EL (cell line): ENCODE measurements at places on chromosomes 6 and 20.

GRCh38 chr6:75922226-75922625 lies 150.2 kb downstream of the IMPG1 start:
- DNase-seq = peak; percentile 60

GRCh38 chr6:147033267-147033666 lies 170.9 kb upstream of the STXBP5 start:
- DNase-seq = peak; percentile 43

DNA sequence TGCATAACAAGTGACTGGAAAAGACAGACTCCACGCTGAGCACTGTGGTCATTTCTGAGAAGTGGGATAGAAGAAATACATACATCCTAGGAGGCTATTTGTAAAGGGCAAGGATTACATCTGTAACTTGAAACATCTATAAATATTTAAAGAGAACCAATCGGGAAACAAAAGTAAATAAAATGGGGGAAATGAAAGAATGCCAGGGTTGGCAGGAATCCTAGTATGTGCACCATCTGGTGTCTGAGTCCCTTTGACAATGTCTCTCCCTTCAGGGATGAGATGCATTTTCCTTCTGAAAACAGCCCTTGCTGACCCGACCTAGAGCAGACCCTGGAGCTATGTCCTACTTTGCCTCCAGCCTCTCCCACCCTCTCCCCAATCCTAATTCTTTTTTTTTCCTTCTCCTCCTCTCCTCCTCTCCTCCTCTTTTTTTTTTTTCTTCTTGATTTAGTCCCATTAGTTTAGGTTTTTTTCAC lies 53.2 kb downstream of the VSTM2L start:
- DNase-seq = no peak

GRCh38 chr20:48285656-48286055 lies 500.4 kb upstream of the SULF2 start:
- no peak for DNase-seq

- DNase-seq = no peak
These were observed 35.2 kb downstream of the SAMD3 start for GRCh38 chr6:130187335-130188206.

DNA sequence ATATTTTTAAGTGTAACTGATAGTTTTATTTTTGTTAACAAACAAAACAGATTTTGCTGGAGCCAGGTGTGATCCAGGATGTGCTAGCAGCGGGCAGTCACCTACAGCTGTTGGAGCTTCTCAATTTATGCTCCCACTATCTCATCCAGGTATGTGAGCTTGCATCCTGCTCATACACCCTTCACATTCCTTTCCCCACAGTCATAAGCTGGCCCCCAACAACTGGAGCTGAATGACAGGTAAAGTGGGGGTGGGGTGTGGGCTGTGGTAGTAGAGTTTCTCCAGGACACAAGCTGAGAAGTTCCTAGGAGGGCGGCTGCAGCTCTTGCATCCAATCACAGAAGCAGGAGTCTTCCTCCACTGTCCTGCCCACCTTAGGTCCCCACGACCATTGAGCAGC lies 140.1 kb downstream of the KLHL32 start:
- DNase-seq = no peak

DNA sequence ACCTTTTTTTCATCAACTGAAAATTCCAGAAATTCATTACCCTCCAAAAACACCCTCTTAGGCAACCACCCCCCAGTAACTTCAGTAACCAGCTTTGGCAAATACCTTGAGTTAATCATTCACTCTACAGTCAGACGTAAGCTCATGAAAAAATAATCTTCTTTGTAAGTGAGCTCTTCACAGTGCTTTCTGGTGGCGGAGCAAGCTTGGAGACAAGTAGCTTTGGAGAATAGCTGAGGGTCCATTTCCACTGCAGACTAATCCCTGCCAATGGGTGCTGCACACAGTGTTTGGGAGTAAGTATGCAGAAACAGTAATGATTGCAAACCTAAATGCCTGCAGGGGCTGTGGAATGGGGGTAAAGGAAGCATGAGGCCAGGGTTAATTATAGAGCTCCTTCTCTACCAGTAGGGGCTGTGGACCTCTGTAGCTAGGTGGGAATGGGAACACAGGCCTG lies 56.8 kb upstream of the HINT3 start:
- DNase-seq = no peak

GRCh38 chr6:148972481-148972880 lies 225.7 kb downstream of the UST start:
- DNase-seq = no peak

GRCh38 chr20:1891263-1892118 lies 3.7 kb upstream of the SIRPA start:
- DNase-seq = no peak

DNA sequence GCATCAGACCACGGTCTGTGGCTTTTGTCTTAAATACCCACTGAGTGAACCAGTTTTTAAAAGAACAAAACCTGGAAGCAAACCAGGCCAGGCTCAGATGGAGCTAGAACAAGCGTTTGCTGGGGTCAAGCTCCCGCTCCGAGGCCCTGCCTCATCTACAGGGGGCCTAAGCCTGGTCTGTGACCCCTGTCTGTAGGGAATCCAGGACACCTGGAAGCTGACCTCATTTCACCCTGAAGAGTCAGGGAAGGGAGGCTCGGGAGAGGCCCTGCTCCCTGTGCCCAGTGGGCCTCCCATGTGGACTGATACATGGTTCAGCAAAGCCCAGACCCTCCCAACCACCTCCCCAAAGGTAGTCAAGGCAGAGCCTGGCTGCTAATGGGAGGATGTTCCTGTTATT lies 26.8 kb upstream of the DLGAP4 start:
- DNase-seq = no peak

GRCh38 chr6:44735630-44735963 lies 348.1 kb downstream of the CDC5L start:
- DNase-seq = peak; percentile 81

GRCh38 chr6:36962874-36963273 lies 8.3 kb downstream of the PI16 start:
- peak; percentile 58 for DNase-seq

DNA sequence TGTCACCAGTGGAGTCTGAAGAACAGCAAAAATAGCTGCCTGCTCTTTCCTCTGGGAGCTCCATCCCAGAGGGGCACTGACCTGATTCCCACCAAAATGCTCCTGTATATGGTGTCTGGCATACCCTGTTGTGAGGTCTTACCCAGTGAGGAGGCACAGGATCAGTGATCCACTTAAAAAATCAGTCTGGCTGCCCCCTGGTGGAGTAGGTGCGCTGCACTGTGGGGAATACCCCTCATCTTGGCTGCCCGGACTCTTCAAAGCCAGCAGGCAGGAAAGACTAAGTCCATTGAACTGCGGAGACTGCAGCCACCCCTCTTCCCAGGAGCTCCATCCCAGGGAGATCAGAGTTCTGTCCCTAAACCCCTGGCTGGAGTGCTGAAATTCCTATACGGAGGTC lies 230.9 kb upstream of the HTR1E start:
- DNase-seq = no peak

DNA sequence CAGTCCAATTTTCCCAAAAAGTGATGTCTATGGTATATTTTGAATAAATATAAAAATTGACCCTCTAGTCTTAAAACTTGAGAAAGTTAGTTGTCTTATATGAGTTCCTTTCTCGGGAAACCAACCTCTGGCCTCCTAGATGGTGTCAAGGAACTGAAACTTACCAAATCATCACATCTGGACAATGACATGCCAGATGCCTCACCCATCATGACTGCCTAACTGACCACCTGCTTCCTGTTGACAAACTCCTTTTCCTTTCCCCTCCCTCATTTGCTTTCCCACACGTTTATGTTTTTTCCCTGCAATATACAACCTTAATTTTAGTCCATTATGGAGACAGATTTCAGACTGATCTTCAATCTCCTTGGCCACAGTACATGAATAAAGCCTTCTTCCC lies 731.0 kb downstream of the EPHA7 start:
- no peak for DNase-seq

DNA sequence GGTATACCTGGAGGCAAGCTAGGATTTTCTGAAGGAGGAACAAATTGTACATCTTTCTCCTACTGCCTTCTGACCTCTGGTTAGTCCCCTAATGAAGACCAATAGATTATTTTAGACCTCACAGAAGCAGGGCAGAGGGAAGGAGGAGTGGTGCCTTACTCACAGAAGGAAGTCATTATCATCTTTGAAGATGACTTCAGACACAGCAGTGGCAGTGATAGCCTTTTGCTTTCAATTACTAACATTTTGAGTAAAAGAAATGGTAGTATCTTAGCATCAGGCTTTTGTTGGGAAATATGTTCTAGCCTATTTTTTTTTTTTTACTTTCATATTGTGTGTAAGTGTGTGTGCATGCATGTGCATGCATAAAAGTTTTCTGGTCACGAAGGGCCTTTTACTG lies 164.2 kb upstream of the PLN start:
- no peak for DNase-seq

- DNase-seq = no peak
These were observed 951.6 kb downstream of the TFAP2A start for GRCh38 chr6:9463311-9463710.

GRCh38 chr6:76609160-76609559 lies 536.7 kb upstream of the IMPG1 start:
- no peak for DNase-seq

GRCh38 chr6:37359039-37359438 lies 5.3 kb downstream of the RNF8 start:
- DNase-seq = no peak

- DNase-seq = no peak
These were observed 210.4 kb downstream of the CENPW start for GRCh38 chr6:126550323-126550722.

- DNase-seq = peak; percentile 33
These were observed at the start of gene VIP for GRCh38 chr6:152750694-152751093. TSS of gene VIP (plus strand) at chr6:152750797. CDS start at chr6:152752178, 1,381 bp downstream.

DNA sequence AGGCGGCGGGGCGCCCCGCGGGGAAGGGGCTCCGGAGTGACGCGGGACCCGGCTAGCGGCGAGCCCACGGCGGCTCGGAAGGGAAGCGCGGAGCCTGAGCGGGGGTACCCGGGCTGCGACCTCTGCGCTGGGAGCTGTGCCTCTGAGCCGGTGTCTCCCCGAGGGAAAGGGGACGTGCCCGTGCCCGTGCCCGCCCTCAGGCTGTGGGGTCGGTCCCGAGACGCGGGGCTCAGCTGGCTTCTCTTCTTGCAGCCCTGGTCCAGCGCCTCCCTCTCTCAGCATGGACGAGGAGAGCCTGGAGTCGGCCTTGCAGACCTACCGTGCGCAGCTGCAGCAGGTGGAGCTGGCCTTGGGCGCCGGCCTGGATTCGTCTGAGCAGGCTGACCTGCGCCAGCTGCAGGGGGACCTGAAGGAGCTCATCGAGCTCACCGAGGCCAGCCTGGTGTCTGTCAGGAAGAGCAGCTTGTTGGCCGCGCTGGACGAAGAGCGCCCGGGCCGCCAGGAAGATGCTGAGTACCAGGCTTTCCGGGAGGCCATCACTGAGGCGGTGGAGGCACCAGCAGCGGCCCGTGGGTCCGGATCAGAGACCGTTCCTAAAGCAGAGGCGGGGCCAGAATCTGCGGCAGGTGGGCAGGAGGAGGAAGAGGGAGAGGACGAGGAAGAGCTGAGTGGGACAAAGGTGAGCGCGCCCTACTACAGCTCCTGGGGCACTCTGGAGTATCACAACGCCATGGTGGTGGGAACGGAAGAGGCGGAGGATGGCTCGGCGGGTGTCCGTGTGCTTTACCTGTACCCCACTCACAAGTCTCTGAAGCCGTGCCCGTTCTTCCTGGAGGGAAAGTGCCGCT lies 686 bp downstream of the ZGPAT start:
- no peak for DNase-seq

GRCh38 chr6:30741063-30741779 lies 1.3 kb downstream of the FLOT1 start:
- DNase-seq = no peak

GRCh38 chr20:47124181-47124717 lies 229.6 kb downstream of the EYA2 start:
- DNase-seq = no peak

- peak; percentile 50 for DNase-seq
These were observed 133.0 kb downstream of the FIG4 start for GRCh38 chr6:109824105-109824504.

- DNase-seq = no peak
These were observed 10.9 kb downstream of the EYA2 start for GRCh38 chr20:46905364-46906125.

GRCh38 chr6:16799279-16800193 lies 38.3 kb upstream of the ATXN1 start:
- DNase-seq = peak; percentile 62

DNA sequence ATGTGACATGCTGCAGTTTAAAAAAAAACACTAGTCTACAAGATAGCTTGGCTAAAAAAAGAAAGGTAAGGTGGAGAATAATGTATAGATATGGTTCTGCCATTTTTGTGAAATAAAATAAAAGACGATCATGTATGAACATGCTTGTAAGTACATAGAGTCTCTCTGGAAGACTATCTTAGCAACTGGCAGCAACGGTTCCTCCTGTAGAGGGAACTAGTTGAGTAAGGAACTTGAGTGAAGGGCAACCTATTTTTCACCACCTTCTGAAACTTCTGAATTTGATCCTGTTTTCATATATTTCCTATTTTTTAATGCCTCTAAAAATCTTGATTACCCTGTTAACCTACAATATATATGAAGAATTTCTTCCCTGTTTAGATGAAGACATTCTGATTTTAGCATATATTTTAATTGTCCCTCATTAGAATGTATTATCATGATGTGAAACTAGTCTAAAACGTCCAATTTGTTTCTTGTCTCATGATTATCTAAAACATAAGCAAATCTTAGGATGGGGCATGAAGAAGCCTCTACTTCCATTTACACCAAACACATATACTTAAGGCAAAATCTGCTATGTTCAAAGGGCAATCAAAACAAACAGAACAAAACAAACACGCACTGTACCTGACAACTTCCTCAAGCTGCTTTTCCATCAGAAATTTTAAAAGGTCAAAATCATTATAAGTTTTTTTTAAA lies 202.5 kb downstream of the ISM1 start:
- DNase-seq = no peak

DNA sequence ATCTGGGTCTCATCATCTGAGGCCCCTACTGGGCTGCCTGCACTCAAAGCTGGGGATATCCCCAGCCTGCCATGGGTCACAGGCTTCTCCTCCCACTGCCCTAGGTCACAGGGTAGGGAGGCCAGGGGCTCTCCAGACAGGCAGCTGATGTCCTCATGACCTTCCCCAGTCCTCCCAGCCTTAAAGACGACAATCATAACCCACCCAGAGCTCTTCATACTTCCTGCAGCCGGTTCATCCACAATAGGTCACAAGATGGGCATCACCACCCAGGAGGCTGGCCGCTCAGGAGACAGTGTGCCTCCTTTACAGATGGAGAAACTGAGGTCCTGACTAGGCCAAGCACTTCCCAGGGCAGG lies 15.2 kb downstream of the TFEB start:
- no peak for DNase-seq

DNA sequence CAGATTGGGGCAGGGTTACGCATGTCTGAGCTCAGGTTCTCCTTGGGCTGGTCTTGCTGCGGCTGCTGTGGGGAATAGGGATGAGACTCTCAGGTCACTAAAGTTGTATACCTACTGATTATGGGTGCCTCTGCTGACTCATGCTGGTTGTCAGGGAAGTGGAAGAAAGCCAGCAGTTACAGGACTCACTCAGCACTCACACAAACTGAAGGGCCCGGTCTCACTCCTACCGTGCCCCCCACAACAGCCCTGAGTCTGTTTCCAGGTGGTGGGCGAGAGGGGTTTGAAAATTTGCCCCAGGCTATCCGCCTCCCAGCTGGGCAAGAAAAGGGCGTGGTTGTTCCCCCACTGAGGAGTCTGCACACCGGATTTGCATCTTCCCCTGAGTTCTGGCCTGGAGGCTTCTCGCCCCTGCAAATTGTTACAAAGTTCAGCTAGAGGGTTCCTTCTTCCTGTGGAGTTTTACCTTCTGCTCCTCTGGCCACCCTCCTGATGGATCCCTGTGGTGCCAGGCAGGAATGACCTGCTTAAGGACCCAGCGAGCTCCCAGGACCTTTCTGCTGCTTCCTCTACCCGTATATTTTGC lies 659.2 kb downstream of the HDGFL1 start:
- DNase-seq = peak; percentile 8
